DND-41 (cell line): ENCODE measurements at places on chromosomes 13 and 19.

- H3K27me3 ChIP-seq = no peaks in the 10 kb centered on the region
- no peak for DNase-seq
- no peak overlapping the region for H3K4me3 ChIP-seq
- no peaks in the 10 kb centered on the region for H3K36me3 ChIP-seq
Measured at GRCh38 chr13:35475212-35475959, 1.1 kb downstream of the MAB21L1 start.

DNA sequence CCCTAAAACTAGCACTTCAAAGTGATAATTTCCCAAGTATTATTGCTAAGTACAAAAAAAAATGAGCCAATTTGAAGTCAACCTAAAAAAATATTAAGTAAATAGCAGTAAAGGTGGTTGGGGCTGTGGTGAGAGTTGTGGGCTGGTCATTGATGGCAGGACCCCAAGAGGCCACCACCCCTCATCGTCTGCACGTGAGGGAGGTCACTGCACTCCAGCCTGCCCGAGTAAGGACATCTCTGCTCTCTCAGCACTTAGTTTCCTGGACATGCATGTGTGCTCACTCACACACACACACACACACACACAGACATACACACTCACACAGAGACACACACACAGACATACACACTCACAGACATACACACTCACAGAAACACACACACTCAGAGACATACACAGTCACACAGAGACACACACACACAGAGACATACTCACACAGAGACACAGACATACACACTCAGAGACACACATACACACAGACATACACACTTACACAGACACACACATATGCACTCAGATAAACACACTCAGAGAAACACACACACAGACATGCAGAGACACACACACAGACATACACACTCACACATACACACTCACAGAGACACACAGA is 127.2 kb upstream of the SOX1 start:
- H3K27ac ChIP-seq = no peak overlapping the region
- H3K36me3 ChIP-seq = no peaks in the 10 kb centered on the region
- no peak for DNase-seq
- no peaks in the 10 kb centered on the region for H3K4me1 ChIP-seq
- H3K4me3 ChIP-seq = no peak overlapping the region

- peaks cover 2% of the 10 kb centered on the region for H3K27me3 ChIP-seq
- DNase-seq = no peak
- no peak overlapping the region for H3K27ac ChIP-seq
- no peaks in the 10 kb centered on the region for H3K4me1 ChIP-seq
- no peaks in the 10 kb centered on the region for H3K36me3 ChIP-seq
Measured at GRCh38 chr19:48568345-48568886, 16.4 kb downstream of the SULT2B1 start.

DNA sequence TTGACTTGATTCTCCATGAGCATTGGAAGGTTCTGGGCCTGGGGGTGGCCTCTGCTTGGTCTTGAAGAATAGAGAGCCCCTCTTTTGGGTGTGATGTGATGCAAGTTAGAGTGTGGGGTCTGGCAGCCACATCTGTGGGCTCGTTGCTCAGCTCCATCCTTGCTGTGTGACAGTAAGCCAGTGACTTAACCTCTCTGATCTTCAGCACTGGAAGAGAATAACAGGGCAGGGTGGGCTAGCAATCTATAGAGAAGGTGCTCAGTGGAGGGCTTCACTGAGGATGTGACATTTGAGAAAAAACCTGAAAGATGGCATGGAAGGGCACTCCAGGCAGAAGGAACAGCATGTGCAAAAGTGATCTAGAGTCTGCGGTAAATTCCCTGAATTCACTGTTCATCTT is 28.2 kb downstream of the CELF5 start:
- H3K4me1 ChIP-seq = no peaks in the 10 kb centered on the region
- no peak overlapping the region for H3K27ac ChIP-seq
- no peak overlapping the region for H3K4me3 ChIP-seq
- H3K36me3 ChIP-seq = no peaks in the 10 kb centered on the region
- H3K27me3 ChIP-seq = no peaks in the 10 kb centered on the region

DNA sequence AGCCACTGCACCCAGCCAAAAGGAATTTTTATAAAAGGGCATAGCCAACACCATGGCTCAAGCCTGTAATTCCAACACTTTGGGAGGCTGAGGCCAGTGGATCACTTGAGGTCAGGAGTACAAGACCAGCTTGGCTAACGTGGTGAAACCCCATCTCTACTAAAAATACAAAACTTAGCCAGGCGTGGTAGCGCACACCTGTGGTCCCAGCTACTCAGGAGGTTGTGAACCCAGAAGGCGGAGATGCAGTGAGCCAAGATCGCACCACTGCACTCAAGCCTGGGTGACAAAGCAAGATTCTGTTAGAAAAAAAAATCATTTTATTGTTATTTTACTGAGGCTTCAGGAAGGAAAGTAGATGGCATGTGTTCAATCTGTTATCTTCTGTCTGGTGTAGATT is 31.3 kb upstream of the FOXO1 start:
- no peaks in the 10 kb centered on the region for H3K27me3 ChIP-seq
- H3K36me3 ChIP-seq = no peaks in the 10 kb centered on the region
- H3K27ac ChIP-seq = no peak overlapping the region
- H3K4me3 ChIP-seq = no peak overlapping the region
- DNase-seq = no peak

- H3K27ac ChIP-seq = no peak overlapping the region
- DNase-seq = no peak
- H3K27me3 ChIP-seq = no peaks in the 10 kb centered on the region
- no peak overlapping the region for H3K4me3 ChIP-seq
- H3K36me3 ChIP-seq = peaks cover 83% of the 10 kb centered on the region
- no peaks in the 10 kb centered on the region for H3K4me1 ChIP-seq
Measured at GRCh38 chr19:36564391-36564790, 8.7 kb downstream of the ZNF529 start.

DNA sequence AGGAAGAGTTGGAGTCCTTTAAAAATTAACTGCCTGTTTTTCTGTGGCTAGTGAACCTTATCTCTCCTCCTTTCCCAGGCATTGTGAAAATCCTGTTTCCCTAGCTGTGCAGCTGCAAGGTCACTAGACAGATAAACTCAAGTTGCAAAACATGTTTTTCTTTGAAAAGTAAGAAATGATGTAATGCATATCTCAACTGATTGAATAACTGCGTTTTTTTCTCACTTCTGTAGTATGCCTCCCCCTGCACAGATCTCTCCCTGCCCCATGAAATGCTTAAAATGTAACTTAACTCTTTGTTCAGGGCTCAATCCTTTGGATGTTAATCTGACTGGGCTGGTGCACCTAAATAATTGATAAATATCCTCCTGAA is 27.7 kb upstream of the CYSLTR2 start:
- H3K4me1 ChIP-seq = peaks cover 43% of the 10 kb centered on the region
- DNase-seq = peak; percentile 56
- no peaks in the 10 kb centered on the region for H3K36me3 ChIP-seq
- no peaks in the 10 kb centered on the region for H3K27me3 ChIP-seq

GRCh38 chr19:15863272-15863671 is 34.6 kb downstream of the CYP4F2 start:
- H3K27ac ChIP-seq = no peak overlapping the region
- no peaks in the 10 kb centered on the region for H3K4me1 ChIP-seq
- no peak for DNase-seq

- DNase-seq = peak; percentile 51
- H3K4me1 ChIP-seq = peaks cover 36% of the 10 kb centered on the region
- no peaks in the 10 kb centered on the region for H3K36me3 ChIP-seq
- no peaks in the 10 kb centered on the region for H3K27me3 ChIP-seq
- H3K4me3 ChIP-seq = peak overlapping the region; percentile 21; the same call in 1 of the 2 replicates
Measured at GRCh38 chr13:50650592-50651504, 192.6 kb downstream of the DLEU7 start.

- H3K27ac ChIP-seq = peak overlapping the region; percentile 97
- peak overlapping the region; percentile 88 for H3K4me3 ChIP-seq
- peaks cover 64% of the 10 kb centered on the region for H3K4me1 ChIP-seq
- peaks cover 4% of the 10 kb centered on the region; the same call in 1 of the 2 replicates for H3K36me3 ChIP-seq
Measured at GRCh38 chr19:51367255-51367564, 1.0 kb upstream of the ETFB start.

DNA sequence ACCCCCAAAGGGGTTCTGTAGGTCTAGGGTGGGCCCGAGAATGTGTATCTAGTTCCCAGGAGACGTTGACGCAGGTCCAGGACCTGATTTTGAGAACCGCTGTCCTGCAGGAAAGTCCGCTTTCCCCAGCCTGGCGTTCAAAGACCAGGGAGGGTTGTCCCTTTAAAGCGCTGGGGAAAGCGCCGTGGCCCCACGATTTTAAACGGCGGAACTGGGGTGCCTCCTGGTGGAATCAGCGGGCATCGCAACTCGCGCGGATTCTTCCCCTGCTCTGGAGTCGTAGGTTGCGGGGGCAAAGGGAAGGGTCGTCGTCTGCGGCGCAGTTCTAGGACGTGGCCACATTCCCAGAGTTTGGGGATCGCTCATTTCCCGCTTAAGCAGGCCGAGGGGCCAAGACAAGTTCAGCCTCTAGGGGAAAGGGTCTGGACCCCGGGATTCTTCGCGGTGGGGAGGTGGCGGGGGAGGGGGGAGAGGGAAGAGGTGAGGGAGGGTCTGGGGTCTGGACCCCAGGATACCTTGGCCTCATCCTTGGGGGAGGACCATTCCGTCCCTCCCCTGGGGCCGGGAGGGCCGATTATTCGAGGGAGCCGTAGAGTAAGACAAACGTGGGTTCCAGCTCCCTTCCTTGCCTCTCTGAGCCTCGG is 7.7 kb downstream of the PNMA8B start:
- no peak overlapping the region for H3K4me3 ChIP-seq
- no peaks in the 10 kb centered on the region for H3K4me1 ChIP-seq
- no peak overlapping the region for H3K27ac ChIP-seq
- DNase-seq = peak; percentile 70

DNA sequence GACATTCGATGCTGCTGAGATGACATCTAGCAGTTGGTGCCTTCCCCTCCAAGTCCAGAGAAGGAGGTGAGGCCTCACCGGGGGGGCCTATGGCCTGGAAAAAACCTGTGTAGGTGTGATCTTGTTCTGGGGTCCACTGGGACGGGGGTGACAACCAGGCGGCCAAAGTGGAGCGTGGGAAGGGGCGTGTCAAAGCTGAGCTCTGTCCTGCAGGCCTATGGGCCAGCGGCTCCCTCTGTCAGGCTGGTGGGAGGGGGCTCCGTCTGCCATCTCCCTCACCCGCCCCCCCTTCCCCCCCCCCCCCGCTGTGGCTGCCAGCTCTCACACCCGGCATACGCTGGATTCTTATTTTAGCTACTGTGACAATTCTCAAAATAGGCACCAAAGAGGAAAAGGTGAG is 56.7 kb upstream of the UQCRFS1 start:
- H3K27me3 ChIP-seq = no peaks in the 10 kb centered on the region
- H3K4me3 ChIP-seq = no peak overlapping the region
- no peaks in the 10 kb centered on the region for H3K4me1 ChIP-seq
- H3K27ac ChIP-seq = no peak overlapping the region

- peaks cover 24% of the 10 kb centered on the region for H3K4me1 ChIP-seq
- peak overlapping the region; percentile 69 for H3K27ac ChIP-seq
- no peaks in the 10 kb centered on the region for H3K27me3 ChIP-seq
- H3K4me3 ChIP-seq = peak overlapping the region; percentile 55
- H3K36me3 ChIP-seq = peaks cover 22% of the 10 kb centered on the region
Measured at GRCh38 chr19:18429717-18430416, 8.1 kb downstream of the ISYNA1 start.

- no peaks in the 10 kb centered on the region for H3K36me3 ChIP-seq
- H3K27ac ChIP-seq = no peak overlapping the region
- H3K4me3 ChIP-seq = no peak overlapping the region
- H3K4me1 ChIP-seq = no peaks in the 10 kb centered on the region
Measured at GRCh38 chr19:38792250-38793111, 3.5 kb downstream of the LGALS7B start.

DNA sequence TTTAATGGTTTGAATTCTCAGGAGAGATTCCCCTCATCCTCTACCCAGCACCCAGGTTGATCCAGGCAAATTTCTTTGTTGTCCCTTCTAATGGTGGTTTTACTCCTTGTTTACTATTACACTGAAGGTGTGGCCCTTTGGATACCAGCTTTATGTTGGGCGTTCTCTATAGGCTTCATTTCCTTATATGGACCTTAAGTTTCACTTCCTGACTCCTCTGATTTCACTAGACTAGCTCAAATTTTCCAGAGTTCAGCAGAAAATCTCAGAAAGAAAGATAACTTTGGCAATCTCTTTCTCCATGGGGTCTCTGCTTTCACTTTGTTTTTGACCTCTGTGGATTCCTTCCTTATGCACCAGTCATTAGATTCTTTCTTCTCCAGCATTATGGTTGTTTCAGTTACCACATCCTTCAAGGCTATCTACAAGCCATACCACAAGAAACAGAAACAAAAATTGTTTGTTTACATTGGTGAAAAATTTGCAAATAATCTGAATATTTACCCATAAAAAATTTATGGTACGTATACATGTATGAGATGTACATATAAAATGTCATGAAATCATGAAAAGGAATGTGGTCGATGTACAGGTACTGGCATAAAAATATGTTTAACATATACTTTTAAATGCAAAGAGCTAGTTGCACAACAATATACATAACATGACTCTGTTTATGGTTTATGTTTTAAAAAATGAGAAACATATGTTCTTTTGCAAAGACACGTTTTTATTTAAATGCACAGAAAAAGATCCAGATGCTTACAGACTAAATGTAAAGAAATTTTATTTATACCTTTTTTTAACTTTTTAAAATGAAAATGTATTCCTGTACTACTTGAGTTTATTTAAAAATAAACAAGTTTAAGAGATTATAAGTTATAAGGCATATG is 212.6 kb downstream of the LACC1 start:
- H3K36me3 ChIP-seq = no peaks in the 10 kb centered on the region
- DNase-seq = no peak
- no peak overlapping the region for H3K27ac ChIP-seq
- peaks cover 5% of the 10 kb centered on the region for H3K4me1 ChIP-seq
- no peaks in the 10 kb centered on the region for H3K27me3 ChIP-seq
- H3K4me3 ChIP-seq = no peak overlapping the region

DNA sequence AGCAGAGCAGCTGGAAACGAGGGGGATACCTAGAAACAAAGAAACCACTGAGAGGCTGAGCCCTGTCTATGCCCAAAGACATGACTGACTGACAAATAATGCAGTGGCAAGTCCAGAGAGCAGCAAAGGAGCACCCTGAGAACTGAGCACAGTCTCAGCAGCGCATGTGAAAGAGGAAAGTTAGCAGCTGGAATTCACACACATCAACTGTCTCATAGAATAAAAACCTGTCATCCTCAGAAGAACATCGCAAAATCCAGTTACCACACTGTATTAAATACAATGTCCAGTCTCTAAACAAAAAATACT is 24.1 kb upstream of the DLEU7 start:
- H3K4me3 ChIP-seq = no peak overlapping the region
- peaks cover 52% of the 10 kb centered on the region for H3K4me1 ChIP-seq
- peak; percentile 37 for DNase-seq
- no peaks in the 10 kb centered on the region for H3K27me3 ChIP-seq
- H3K36me3 ChIP-seq = no peaks in the 10 kb centered on the region
- peak overlapping the region; percentile 58 for H3K27ac ChIP-seq

- no peak for DNase-seq
- H3K36me3 ChIP-seq = no peaks in the 10 kb centered on the region
- no peak overlapping the region for H3K4me3 ChIP-seq
- H3K4me1 ChIP-seq = no peaks in the 10 kb centered on the region
- no peak overlapping the region for H3K27ac ChIP-seq
Measured at GRCh38 chr13:76004416-76004815, 368.3 kb downstream of the LMO7 start.
